ENCODE measurements at places on chromosomes 12 and 14. TPM values are rescaled to one million over a fixed set of nuclear protein-coding genes. Genes with fewer than 3 reads are reported as not detected.

TMEM229B gene
- 0.49 TPM for total RNA-seq

POTEM gene
- total RNA-seq: not detected

SERPINA1 gene
- total RNA-seq: 0.93 TPM

KCNH3 gene
- not detected for total RNA-seq

AQP5 gene
- total RNA-seq: 126 TPM

KLRB1 gene
- total RNA-seq: not detected

DNAJC22 gene
- 0.39 TPM for total RNA-seq

- no peak for DNase-seq
Observed at GRCh38 chr12:109358154-109358869, 10.6 kb downstream of the MYO1H start.

DNA sequence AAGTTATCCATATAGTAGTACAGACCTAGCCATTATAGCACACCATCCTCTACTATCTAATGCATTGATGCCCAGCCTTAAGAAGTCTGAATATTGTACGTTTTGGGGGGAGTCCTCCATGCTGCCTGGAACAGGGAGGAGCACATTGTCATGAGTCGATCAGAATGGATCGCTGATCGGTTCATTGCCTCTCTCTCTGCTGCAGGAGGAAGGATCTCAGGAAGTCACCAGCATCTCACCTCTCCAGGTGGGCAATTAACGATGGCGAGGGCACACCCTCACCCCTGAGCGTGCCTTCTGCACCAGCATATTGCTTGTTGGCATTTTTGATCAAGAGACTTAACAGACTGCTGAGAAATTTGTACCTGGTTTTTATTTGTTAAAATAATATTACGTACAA lies 11.5 kb downstream of the CCND2 start:
- DNase-seq: no peak

- DNase-seq: no peak
Observed at GRCh38 chr12:62738616-62739015, 196.3 kb downstream of the PPM1H start.

DNA sequence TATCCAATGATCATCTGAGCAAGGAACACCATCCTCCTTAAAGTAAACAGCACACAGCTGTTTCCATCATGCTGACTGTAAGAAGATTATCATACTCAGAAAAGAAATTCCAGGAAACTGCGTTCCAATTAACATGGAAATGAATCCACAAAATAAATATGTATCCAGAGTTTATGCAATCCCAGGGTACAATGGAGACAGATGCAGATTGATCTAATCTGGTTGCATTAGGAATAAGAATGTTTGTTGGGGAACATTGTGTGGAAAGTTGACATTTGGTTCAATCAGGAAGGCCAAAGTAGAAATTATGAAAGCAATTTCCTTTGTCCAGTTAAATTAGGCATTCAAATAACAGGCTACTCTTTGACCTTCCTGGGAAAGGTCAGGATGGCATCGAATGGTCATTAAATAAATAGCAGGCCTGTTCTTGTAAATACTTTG lies 236.9 kb upstream of the AMIGO2 start:
- DNase-seq: no peak

DNA sequence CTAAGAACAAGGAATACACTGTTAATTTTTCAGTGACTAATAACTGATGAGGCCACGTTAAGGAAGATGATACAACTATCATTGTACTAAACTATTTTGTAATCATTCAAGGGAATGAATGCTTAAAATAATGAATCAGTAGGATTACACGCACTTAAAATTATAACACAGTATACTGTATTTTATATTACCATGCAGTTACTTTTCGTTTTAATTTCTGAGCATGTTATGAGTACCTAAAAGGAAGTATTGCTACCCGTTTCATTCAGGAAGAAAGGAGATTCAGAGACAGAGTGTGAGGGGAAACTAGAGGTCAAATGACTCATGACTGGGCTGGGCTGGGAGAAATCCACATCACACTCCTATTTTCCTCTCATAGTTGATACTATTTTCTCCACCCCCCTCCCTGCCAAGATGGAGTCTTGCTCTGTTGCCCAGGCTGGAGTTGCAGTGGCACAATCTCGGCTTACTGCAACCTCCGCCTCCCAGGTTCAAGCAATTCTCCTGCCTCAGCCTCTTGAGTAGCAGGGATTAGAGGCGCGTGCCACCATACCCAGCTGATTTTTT lies 202.0 kb downstream of the PPM1H start:
- DNase-seq: no peak

- DNase-seq: no peak
Observed at GRCh38 chr12:5222729-5223128, 179.1 kb downstream of the KCNA5 start.

DNA sequence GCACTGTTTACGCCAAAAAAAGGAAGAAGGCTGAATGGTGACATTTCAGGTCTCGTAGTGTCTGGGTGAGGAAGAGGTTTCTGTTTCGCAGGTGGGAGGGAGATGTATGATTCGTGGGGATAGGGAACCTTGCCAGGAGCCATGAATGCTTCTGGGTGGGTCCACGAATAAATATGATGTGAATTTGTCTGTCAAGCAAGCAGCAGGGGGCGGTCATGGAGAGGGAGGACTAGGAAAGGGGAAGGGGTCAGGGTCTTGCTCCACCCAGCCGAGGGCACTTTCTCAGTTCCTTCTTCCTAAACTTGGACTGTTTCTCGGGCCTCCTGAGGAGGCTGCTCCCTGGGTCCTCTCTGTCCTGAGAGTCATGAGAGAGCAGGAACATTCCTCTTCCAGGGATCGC lies 72.5 kb downstream of the LGMN start:
- no peak for DNase-seq

GRCh38 chr12:104631867-104632266 lies 175.1 kb downstream of the CHST11 start:
- no peak for DNase-seq

- DNase-seq: no peak
Observed at GRCh38 chr12:109476807-109477184, 304 bp downstream of the KCTD10 start.

DNA sequence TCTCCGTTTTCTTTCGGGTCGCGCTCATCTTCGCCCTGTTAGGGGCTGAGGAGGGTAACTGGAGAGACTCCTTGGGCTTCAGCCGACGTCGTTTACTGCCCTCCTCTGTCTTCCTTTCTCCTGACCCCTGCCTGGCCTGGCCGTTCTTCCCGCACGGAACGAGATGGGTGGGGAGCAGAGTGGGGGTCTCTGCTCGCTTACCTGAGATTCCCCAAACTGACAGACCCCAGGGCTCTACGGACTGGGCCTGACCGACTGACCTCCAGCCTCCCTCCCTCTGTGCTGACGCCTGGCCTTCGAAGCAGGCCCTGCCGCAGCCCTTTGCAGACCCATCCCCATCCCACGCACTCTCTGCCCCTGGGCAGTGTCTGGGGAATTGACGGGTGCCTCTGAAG lies 439 bp downstream of the GOLGA5 start:
- no peak for DNase-seq

GRCh38 chr12:112488257-112488876 lies 69.6 kb downstream of the PTPN11 start:
- DNase-seq: no peak

GRCh38 chr14:94129758-94130414 lies 482 bp upstream of the IFI27L2 start:
- peak; percentile 85 for DNase-seq

DNA sequence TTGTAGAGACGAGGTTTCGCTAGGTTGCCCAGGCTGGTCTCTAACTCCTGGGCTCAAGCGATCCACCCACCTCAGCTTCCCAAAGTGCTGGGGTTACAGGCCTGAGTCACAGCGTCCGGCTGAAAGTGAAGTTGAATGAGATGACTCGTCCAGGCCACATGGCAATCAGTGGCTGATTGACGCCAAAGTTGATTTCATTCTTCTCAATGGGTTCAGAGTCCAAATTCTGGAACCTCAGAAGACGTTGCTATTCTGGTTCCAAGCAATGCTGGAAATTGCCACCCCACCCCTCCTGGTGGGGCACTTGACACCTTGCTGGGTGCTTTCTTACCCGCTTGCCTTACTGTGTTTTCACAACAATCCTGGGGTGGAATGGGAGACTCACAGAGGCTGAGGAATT lies 14.9 kb downstream of the ABCB9 start:
- no peak for DNase-seq
